ENCODE measurements at places on chromosomes 6 and 20. TPM values are rescaled to one million over a fixed set of nuclear protein-coding genes. Genes with fewer than 3 reads are reported as not detected.

The POU5F1 gene
- total RNA-seq: not detected

The AIG1 gene
- 32.7 TPM for total RNA-seq

The OR2J3 gene
- not detected for total RNA-seq

The MMS22L gene
- 8.4 TPM for total RNA-seq

The ZNF341 gene
- total RNA-seq: 2.0 TPM

The SLC18B1 gene
- total RNA-seq: 10.3 TPM

The GUCA1A gene
- not detected for total RNA-seq

The POPDC3 gene
- not detected for total RNA-seq

The SLC16A10 gene
- total RNA-seq: 7.6 TPM

The PTK6 gene
- total RNA-seq: not detected

The RAB44 gene
- 0.33 TPM for total RNA-seq

The BMP7 gene
- total RNA-seq: not detected

The TBC1D22B gene
- 8.5 TPM for total RNA-seq

The PRKN gene
- total RNA-seq: 7.9 TPM

The C6orf120 gene
- 24.6 TPM for total RNA-seq

The C6orf141 gene
- 1.7 TPM for total RNA-seq

The ZBTB12 gene
- total RNA-seq: 3.6 TPM

The CLPSL1 gene
- not detected for total RNA-seq

The WFDC6 gene
- total RNA-seq: not detected

The NNAT gene
- total RNA-seq: 0.65 TPM

The MLIP gene
- 1.4 TPM for total RNA-seq

The FRK gene
- 8.3 TPM for total RNA-seq

The CARMIL1 gene
- 20.4 TPM for total RNA-seq

The WFDC12 gene
- not detected for total RNA-seq

The THBS2 gene
- total RNA-seq: 358 TPM

The PLA2G7 gene
- total RNA-seq: 2.7 TPM

The ULBP3 gene
- 0.67 TPM for total RNA-seq

The TMEM244 gene
- total RNA-seq: not detected

The AHCY gene
- total RNA-seq: 43.1 TPM

The SMLR1 gene
- total RNA-seq: not detected

The SH3BGRL2 gene
- total RNA-seq: 14.0 TPM

The ABRACL gene
- total RNA-seq: 15.0 TPM

The GINS1 gene
- total RNA-seq: 0.69 TPM

The XKR7 gene
- not detected for total RNA-seq

The PKHD1 gene
- not detected for total RNA-seq

The NAPB gene
- total RNA-seq: 9.9 TPM

The EPPIN gene
- total RNA-seq: not detected

The TPBG gene
- total RNA-seq: 15.2 TPM

The MOXD1 gene
- 4.2 TPM for total RNA-seq

The NR2E1 gene
- not detected for total RNA-seq

The ID4 gene
- total RNA-seq: 97.0 TPM

The C20orf202 gene
- not detected for total RNA-seq

The L3MBTL1 gene
- 7.1 TPM for total RNA-seq

The TPD52L1 gene
- 51.7 TPM for total RNA-seq

The DCDC2 gene
- not detected for total RNA-seq

The SIRPB1 gene
- total RNA-seq: 1.9 TPM

The DOK5 gene
- 6.1 TPM for total RNA-seq

The UBD gene
- total RNA-seq: not detected

All from posterior vena cava (tissue), 2 donors.